ENCODE measurements at places on chromosomes 4 and X.

DNA sequence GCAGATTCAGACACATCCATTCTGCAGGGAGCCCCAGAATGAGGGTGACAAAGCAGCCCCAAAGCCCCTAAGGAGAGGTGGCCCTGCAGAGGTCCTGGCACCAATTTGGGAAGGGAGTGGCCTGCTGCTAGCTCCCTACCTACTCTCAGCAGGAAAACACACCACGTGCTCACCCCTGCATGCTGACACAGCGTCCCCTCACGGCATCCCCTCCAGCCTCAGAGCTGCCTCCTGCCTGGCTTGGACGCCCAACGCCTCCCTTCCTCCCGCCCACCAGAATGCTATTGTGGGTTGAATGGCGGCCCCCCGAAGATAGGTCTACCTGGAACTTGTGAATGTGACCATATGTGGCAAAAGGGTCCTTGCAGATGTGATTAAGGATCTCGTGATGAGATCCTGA is 28.8 kb downstream of the ZFYVE28 start:
- DNase-seq: no peak

DNA sequence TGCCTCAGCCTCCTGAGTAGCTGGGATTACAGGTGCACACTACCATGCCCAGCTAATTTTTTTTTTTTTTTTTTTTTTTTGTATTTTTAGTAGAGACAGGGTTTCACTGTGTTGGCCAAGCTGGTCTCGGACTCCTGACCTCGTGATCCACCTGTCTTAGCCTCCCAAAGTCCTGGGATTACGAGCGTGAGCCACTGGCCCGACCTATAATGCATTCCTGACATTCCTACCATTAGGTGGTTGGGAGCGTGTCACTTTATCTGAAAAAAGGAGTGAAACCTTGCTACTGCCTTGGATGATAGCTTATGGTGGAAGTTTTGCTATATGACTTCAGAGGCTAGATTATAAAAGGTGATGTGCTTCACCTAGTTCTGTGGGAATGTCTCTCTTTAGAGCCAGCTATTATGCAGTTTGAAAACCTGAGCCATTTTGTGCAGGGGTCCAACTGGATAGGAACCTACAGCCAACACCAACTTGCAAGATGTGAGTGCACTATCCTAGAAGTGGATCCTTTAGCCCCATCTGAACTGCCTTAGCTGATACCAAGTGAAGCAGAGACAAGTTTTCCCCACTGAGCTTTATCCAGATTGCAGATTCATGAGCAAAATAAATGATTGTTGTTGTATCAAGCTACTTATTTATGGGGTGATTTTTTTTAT is 29.8 kb upstream of the EMCN start:
- DNase-seq: no peak

DNA sequence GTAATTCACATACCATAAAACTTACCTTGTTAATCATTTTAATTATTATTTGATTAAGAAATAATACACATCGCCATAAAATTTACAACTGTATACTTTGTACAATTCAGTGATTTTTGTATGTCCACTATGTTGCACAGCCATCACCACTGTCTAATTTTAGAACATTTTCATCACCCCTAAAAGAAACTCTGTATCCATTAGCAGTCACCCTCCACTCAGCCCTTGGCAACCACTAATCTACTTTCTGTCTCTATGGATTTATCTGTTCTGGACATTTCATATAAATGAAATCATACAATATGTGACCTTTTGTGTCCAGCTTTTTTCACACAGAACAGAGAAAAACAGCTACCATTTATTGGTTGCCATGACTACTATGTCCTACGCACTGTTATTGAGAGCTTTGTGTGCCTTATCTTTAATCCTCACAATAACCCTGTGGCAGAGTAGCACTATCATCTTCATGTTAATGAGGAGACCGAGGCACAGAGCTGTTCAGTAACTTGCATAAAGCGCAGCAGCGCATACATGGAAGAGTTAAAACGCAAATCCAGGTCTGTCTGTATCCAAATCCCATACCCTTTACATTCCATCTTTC is 64.6 kb upstream of the PAGE1 start:
- no peak for DNase-seq

- no peak for DNase-seq
These were observed 512.0 kb upstream of the NR3C2 start for GRCh38 chr4:148954011-148954749.

DNA sequence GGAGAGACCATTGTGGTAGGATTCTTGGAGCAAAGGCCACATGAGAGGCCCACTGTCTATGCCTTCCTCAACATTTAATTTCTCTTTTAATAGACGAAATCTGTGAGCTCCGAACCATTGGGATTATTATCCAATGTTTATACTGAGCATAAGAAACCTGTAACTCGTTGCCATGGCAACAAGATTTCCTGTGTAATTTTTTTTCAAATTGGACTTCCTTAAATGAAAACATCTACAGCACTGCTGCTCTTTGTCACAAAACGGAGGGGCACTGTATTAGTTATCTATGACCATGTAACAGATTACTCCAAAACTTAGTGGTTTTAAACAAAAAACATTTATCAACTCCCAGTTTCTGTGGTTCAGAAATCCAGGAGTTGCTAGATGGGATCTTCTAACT is 38.7 kb downstream of the PPP1R2C start:
- no peak for DNase-seq

DNA sequence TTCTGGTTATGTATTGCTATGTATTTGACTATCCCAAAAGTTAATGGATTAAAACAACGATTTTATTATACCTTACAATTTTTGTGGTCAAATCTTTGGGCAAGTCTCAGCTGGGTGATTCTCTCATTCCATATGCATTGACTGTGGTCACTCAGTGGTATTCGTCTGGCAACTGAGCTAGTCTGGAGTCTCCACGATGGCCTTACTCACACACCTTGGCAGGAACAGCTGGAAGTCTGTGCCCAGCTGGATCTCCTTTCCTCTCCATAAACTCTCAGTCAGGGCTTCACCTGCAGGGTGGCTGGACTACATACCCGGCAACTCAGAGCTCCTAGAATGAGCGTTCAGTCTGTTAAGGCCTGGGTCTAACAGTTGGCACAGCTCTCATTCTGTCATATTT is 141.1 kb upstream of the WDFY3 start:
- no peak for DNase-seq

GRCh38 chrX:74272230-74272629 is 31.8 kb upstream of the ZCCHC13 start:
- no peak for DNase-seq

- DNase-seq: no peak
These were observed 64.0 kb downstream of the ELOVL6 start for GRCh38 chr4:110134269-110134869.

GRCh38 chr4:153763404-153763803 is 3.6 kb upstream of the RNF175 start:
- DNase-seq: no peak

DNA sequence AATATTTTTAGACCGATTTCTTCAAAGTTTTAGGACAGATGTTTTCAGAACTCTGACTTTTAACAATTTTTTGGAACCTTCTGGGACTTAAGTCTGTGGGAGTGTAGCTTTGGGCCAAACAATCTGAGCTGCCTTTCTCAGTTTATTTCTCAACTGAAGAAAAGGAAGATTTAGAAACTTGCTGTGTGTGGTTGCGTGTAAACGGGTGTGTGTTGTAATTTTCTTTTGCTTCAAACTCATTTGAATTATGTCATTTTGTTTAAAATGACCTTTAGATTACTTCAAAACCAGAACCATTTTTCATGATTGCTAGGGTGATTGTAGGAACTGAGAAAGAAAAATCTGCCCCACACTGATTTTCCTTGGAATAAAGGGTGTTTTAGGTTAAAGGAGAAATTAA is 577.7 kb upstream of the GALNTL6 start:
- DNase-seq: no peak

GRCh38 chrX:70970482-70970995 is 39.6 kb upstream of the SLC7A3 start:
- no peak for DNase-seq

DNA sequence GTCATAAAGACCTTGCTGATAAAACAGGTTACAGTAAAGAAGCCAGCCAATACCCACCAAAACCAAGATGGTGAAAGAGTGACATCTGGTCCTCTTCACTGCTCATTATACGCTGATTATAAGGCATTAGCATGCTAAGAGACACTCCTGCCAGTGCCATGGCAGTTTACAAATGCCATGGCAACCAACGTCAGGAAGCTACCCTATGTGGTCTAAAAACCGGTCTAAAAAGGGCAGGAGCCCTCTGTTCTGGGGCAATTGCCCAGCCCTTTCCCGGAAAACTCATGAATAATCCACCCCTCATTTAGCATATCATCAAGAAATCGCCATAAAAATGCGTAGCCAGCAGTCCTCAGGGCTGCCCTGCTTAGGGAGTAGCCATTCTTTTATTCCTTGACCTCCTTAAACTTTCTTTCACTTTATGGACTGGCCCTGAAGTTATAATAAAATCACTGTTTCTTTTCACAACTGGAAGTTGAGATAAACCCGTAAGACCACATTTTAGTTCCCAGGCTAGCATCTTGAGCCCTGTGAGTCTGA is 260.5 kb upstream of the FAT1 start:
- DNase-seq: no peak

GRCh38 chr4:78754872-78755271 is 21.3 kb upstream of the BMP2K start:
- no peak for DNase-seq

DNA sequence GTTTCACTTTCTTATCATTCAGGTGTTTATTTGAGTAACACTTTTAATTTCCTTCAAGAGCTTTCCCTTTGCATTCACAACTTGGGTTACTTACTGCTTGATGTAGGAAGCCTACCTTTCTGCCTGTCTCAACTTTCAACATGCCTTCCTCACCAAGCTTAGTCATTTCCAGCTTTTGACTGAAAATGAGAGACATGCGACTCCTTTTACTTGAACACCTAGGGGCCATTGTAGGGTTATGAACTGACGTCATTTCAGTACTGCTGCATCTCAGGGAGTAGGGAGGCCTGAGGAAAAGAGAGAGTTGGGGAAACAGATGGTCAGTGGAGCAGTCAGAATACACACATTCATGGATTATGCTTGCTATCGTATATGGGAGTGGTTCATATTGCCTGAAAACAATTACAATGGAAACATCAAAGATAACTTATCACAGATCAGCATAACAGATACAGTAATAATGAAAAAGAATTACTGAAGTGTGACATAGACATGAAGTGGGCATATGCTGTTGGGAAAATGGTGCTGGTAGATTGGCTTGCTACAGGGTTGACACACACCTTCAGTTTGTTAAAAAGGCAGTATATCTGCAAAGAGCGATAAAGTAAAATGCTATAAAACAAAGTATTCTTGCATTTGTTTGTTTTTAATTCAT is 25.7 kb downstream of the USP53 start:
- no peak for DNase-seq

GRCh38 chrX:51802917-51803688 is 59.9 kb downstream of the GSPT2 start:
- DNase-seq: peak; percentile 3

Data from activated CD4-positive, CD25-positive, alpha-beta regulatory T cell treated with anti-CD3 and anti-CD28 coated beads, Interleukin-2, amount 50 U/mL, for 16 hours (primary cell).